ENCODE measurements at places on chromosomes 1 and 21.

GRCh38 chr1:206905295-206906164, 8.3 kb downstream of the IL24 start:
- no peak for DNase-seq

DNA sequence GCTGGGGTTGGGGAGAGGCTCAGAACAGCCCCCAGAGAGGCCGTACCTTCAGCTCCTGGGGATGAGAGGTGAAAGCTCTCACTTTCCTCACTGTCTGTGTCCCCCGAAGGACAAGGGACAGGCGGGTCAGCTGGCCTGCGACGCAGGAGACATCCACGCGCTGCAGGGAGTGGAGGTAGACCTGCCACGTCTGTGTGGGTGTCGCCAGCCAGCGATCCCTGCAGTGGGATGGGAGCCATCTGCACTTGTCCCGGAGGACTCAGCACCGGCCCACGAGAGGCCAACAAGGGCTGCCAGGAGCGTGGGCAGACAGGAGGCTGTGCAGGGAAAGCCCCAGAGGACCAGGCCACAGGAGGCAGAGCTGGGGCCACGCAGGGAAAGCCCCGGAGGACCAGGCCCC, 127.2 kb downstream of the NPHP4 start:
- DNase-seq: no peak

GRCh38 chr1:35557118-35557610, at the start of gene KIAA0319L:
KIAA0319L (minus strand) TSS chr1:35557403; CDS start chr1:35554491, 2,912 bp downstream.
- DNase-seq: no peak

- no peak for DNase-seq
Observed at GRCh38 chr1:116762781-116763115, 8.5 kb downstream of the CD2 start.

- no peak for DNase-seq
Observed at GRCh38 chr1:239739375-239739774, 352.3 kb upstream of the FMN2 start.

DNA sequence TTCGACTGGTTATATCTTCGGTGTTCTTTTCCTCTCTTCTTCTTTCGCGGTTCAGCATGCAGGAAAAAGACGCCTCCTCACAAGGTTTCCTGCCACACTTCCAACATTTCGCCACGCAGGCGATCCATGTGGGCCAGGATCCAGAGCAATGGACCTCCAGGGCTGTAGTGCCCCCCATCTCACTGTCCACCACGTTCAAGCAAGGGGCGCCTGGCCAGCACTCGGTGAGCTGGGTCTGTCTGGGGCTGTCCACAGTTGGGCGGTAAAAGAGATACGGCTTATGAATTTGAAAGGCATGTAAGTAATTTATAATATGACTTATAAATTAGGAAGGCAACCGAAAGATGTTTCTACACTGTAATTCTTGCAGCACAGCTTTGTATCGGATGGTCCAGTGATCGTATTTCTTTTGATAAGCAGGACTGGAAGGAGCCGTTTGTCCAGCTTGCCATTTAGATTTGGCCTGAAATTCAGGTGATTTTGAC, 334 bp downstream of the CTH start:
- no peak for DNase-seq

- peak; percentile 72 for DNase-seq
Observed at GRCh38 chr1:26281971-26282370, 2.1 kb downstream of the SH3BGRL3 start.
